Fibroblast of upper back skin (primary cell): ENCODE measurements at places on chromosomes 2 and 18.

DNA sequence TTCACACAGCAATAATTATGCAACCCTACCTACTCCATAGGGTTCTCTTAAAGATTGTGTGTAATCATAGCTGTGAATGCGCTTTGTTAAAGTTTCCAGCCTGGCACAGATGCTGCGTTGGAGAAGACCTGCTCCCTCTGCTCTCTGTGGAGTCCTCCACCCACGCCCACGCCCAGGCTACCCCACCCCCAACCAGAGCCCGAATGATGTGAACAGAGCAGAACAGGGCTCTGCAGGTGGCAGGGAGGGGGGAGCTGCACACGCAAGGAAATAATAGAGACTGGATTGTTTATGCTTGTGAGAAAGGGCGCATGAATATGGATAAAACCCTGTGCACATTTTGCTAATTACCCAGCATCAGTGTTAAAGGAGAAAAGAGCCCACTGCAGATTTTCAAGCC, 447.5 kb downstream of the BCL11A start:
- DNase-seq: no peak

- no peak for DNase-seq
Measured at GRCh38 chr18:25133879-25134278, 218.1 kb downstream of the ZNF521 start.

- no peak for DNase-seq
Measured at GRCh38 chr2:189579585-189580186, 900 bp downstream of the SLC40A1 start.

DNA sequence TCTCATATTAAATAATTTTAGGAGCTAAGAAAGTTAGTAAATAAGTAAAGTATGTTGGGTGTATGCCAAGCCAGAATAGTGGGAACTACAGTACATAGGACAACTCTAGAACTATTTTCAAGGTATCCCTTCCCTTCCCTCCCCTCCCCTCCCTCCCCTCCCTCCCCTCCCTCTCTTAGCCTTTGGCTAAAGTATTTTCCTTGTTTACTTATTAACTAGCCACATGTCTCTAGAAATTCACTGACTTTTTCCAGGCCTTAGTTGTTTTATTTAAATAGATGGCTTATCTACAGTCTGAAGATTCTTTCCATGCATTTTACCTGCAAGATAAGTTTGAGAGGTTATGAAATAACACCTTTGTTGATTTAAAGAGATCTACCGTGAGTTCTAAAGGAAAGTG, 402.1 kb downstream of the PARD3B start:
- no peak for DNase-seq

DNA sequence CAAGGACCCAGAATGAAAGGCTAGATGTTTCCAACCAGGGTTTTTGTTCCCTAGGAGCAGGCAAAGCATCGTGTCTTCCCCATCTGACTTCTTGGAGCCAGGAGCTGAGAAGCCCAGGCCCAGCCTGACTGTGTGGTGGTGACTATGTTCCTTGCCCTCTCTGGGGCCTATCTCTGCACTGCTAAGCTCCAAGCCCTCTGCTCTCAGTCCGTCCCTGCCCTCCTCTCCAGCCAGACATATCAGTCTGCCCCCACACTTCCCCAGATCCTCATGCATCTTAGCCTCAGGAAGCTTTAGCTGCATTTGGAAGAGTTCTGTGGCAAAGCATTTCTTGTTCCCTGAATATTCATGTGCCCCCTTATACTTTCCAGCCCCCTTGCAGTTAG, 196.6 kb downstream of the CYP26B1 start:
- DNase-seq: no peak

DNA sequence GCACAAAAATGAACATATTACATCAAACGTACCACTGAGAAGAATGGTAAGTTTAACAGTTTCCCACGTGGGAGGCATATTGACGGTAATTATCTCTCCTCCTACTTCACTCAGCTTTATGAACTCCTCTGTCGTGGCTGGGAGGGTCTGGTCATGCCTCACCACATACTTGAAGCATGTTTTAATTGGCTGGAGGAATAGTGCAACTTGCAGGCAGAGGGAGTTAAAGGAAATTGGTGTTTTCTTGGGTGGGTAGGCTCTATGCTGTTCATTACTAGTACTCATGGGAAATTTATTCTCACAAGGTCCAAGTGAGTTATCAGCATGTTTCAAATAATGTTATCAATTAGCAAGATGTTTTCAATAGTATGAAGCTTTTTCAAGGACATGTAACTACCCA, 767.0 kb downstream of the PLCL1 start:
- peak; percentile 0 for DNase-seq

DNA sequence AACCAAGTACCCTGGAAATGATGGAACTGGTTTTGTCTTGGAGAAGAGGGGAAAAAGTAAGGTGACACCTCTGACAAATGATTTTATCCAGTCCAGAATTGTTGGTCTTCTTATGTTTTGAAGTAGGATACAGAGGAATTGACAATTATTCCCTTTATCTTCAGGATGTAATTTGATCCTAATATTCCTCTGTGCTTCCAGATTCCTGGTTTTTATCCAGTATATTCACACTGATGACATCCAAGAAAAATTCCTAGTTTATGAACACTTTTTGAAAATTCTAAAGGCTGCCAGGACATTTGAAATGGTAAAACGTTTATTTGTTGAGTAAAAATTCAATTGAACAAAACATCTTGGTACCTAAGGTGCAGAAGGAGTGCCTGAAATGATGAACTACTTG, 22.2 kb upstream of the ETAA1 start:
- DNase-seq: peak; percentile 26

DNA sequence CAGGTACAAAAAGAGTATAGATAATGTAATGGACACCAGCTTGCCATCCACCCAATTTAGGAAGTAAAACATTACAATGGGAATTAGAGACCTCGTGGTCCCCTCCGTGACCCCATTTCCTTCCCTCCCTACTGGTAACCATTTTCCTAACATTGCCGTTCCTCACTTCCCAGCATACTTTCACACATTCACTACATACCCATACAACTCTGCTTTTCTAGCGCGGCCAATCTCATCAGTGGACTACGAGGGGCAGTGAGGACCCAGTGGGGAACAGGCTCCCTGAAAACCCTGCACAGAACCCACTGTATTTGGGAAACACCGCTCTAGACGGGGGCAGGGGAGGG, 1.1 kb downstream of the ENOSF1 start:
- no peak for DNase-seq

- no peak for DNase-seq
Measured at GRCh38 chr18:63312737-63313395, 6.7 kb downstream of the BCL2 start.

- no peak for DNase-seq
Measured at GRCh38 chr2:60512641-60513040, 40.8 kb downstream of the BCL11A start.

DNA sequence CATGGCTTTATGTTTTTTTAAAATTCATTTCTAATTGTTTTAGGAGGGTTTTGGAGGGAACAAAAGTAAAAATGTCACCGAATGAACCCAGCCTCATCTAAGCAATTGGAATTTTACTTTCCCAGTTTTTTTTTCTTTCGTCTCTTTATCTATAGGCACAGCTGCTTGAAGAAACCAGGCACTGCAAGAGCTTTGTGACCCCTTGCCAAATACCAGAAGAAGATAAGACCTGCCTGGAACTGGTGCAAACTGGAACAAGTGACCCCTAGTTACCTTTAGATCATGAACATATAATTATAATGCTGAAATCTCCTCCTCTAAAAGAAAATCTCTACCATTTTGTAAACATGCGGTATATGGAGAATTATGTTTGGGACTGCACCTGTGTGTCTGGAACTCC, 100.9 kb downstream of the TSN start:
- DNase-seq: no peak

GRCh38 chr18:46268671-46269070, 164.5 kb downstream of the HAUS1 start:
- DNase-seq: no peak

GRCh38 chr2:103669531-103669930, 907.7 kb downstream of the TMEM182 start:
- no peak for DNase-seq

DNA sequence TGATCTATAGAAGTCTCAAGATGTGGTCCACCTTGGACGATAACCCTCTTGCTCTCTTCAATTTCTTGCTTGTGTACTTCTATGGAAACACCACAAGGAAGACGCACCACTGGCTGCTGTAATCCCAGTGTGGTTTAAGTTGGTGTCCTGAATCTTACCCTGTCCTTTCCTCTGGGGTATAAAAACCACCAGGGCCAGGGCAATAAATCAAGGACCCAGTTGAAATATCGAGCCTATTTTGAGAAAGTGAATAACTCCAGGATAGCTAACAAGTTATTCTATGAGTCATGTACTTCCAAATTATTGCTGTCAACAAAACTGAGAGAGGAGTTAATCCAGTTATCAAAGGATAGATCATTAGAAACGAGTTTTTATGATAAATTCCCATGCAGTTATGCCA, 137.0 kb downstream of the RND3 start:
- DNase-seq: peak; percentile 14

DNA sequence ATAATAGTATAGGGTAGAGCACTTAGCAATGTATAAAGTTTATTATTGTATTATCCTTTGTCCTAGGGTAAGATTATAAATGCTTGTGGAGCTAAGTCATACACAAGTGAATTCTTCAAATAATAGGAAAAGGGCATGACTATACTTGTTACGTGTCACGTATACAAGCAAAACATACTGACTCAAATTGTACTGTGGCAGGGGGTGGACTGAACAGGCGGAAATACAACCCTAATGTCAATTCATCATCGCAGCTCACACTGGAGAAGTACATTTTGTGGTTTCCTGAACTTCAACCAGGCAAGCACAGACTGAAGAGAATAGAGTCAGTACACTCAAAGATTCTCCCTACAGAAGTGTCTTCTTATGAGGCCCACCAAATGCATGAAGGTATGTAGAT, 201.0 kb downstream of the MBD2 start:
- peak; percentile 90 for DNase-seq

DNA sequence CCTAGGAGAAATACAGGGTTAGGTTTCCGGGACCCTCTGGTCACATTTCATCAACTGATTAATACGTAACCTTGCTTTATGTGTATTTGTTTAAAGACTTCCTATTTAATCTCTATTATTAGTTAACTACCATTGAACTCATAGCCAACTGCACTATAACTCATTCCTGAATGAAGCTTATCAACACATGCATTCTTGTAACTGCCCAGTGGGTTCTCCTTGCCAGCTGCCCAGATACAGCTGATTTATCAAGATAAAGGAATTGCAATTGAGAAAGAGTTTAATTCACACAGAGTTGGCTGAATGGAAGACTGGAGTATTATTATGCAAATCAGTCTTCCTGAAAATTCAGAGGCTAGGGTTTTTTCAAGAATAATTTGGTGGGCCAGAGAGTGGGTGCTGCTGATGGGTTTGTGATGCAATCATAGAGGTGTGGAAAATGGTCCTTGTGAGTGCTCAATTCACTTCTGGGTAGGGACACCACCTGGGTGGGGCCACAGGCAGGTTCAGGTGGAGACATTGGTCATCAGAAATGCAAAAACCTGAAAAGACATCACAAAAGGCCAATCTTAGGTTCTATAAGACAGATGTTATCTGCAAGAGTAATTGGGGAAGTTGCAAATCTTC, 21.1 kb upstream of the NOSTRIN start:
- DNase-seq: no peak
